NCI-H82 (cell line): ENCODE measurements at places on chromosomes 1 and 21.
A peak's percentile ranks its signal among the peaks of the same experiment; 100 is the strongest.

GRCh38 chr1:247441606-247442005 lies 16.3 kb downstream of the OR2B11 start:
- DNase-seq = no peak

DNA sequence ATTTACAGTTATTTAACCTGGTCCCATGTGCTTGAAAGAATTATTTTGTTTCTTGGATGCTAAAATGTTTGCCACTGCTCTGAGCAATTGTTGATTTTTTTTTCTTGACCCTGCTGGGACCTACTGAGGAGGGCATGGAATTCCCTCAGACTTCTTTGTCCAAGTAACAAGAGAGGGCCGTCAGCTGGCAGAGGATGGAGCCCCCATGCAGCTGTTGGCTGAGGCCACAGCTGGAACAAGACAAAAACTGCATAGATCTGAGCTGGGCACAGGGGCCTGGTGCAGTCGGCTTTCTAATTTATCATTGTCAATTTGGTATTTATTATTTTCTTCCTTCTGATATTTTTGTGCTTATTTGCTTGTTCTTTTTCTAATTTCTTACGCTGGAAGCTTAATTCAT lies 39.6 kb upstream of the ABCG1 start:
- no peak for DNase-seq

- DNase-seq = no peak
Observed at GRCh38 chr1:231160895-231161666, 777 bp upstream of the TRIM67 start.

GRCh38 chr1:65471213-65471833 lies 50.9 kb downstream of the LEPR start:
- DNase-seq = no peak

DNA sequence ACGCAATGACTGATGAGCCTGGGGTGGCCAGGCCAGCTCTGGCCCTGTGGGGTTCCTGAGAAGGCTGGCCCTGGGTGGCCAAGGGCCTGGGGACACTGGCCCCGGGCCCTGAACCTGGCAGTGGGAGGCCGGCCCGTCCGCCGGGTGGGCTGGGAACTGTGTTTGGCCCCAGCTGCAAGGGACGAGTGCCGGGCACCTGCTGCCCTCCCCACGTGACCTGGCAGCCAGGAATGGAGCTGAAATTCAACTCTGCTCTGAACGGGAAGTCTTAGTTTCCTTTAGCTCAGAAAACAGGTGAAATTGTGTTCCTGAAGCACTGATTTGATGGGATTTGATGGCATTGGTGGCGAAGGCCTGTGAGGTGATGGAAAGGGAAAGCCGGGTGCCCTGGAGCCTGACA lies 8.2 kb upstream of the TTLL10 start:
- DNase-seq = no peak

- DNase-seq = no peak
Observed at GRCh38 chr1:51666478-51666877, 49.6 kb downstream of the OSBPL9 start.

DNA sequence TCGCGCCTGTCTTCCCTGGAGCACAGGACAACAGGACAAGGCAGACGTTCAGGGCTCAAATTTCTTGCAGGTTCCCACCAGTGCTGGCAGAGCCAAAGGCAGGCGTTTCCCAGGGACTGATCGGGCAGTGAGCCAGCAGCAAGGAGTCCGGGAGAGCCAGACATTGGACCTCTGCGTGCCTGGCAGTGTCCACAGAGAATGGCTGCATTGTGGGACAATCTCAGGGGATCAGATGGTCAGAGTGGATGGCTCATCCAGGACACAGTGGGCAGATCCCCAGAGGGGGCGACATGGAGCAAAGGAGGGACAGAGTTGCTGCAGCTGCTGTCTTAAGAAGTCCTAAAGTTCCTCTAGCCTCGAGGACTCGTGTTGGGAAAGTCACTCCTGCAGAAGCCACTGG lies 4.6 kb downstream of the TMEM63A start:
- peak; percentile 84 for DNase-seq

DNA sequence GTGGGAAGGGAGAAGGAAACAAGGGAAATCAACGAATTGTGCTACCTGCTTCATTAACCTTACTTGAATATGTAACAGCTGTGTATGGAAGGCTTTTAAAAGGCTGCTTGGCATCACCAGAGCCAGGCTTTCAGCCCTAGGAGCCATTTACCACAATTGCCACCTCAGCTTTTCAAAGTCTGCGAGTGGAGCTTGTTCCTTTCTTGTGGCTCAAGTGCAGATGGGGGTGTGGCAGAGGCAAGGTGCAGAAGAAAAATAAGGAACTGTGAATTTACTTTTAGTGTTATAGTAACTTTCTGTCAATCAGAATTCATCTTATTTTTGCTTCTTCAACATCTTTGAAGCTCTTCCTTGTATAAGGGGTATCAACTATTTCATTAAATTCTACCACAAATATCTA lies 17.6 kb downstream of the CLCA2 start:
- no peak for DNase-seq

- DNase-seq = no peak
Observed at GRCh38 chr21:42392731-42393442, 3.0 kb downstream of the TMPRSS3 start.

- no peak for DNase-seq
Observed at GRCh38 chr1:82465024-82465423, 664.3 kb downstream of the ADGRL2 start.

GRCh38 chr1:91783423-91784170 lies 102.4 kb downstream of the TGFBR3 start:
- DNase-seq = no peak

DNA sequence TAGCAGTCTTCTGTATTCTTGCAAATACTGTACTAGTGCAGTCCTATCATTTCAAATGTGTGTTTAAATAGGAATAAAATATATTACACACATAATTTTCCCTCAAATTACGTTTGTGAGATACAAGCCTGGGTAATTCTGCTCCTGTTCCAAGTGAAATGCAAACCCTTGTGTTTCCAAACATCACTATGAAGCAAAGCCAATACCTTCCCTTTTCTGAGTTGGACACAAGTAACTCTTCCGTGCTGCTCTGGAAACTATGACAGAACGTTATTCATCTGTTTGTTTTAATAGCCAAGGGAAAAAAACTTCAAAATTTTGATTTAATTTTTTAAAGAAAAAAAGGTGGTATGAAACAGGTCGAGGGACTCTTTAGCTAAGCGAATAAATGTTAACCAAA lies 73.7 kb upstream of the UBE2U start:
- no peak for DNase-seq

GRCh38 chr1:204151552-204152309 lies at the start of gene ETNK2:
Gene ETNK2 (minus strand): TSS chr1:204152044. CDS start chr1:204151852, 192 bp downstream.
- peak; percentile 91 for DNase-seq

- peak; percentile 39 for DNase-seq
Observed at GRCh38 chr1:154906621-154907081, 29.9 kb downstream of the PMVK start.

GRCh38 chr1:90824551-90824950 lies 107.4 kb upstream of the BARHL2 start:
- no peak for DNase-seq

DNA sequence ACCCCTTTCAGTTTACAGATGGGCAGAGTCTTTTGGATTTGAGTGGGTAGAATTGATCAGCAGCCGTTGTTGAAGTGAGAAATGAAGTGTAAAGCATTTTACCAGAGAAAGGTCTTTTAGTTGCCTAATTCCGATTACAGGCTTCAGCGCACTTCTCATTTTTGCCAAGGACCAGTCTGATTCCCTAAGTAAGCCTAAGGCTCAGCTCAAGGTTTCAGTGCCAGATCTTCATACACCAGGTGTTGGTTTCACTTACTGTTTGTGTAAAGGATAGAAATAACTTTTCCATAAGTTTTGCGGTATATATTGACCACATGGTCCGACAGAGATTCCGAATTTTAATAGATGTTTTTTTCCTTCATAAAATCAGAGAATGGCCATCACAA lies 83.9 kb upstream of the BMP8A start:
- peak; percentile 29 for DNase-seq

DNA sequence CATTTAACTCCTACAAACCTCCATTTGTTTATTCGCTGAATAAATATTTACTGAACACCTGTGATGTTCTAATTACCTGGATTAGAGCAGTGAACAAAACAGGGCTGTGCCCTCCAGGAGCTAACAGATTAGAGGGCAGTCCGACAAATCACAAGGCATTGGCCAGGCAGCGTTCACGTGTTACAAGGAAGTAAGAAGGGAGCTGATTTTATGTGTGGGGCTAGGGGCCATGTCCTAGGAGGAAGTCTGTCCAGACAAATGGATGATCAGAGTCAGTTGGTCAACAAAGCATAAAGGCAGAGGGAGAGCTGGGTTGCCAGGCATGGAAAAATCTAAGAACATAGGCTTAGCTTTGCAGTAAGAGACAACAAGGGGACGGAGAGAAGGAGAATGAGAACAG lies 57.3 kb upstream of the BACE2 start:
- DNase-seq = peak; percentile 8

DNA sequence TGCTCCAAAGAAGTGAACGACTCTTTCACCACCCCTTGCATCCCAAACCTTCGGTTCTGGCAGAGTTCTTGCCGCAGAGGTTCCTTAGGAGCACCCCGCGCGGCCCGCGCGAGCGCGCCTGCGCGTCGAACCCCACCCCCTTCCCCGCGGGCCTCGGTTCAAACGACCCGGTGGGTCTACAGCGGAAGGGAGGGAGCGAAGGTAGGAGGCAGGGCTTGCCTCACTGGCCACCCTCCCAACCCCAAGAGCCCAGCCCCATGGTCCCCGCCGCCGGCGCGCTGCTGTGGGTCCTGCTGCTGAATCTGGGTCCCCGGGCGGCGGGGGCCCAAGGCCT lies at the start of gene C1orf56:
TSS of gene C1orf56 (plus strand) at position 161 of the 334 bp plus-strand sequence. CDS start at position 258, 97 bp downstream.
- peak; percentile 89 for DNase-seq

GRCh38 chr1:218139761-218140160 lies 145.3 kb upstream of the RRP15 start:
- DNase-seq = no peak
